Inflammatory macrophage (primary cell): ENCODE measurements at places on chromosomes 13 and 19.

- no peak for DNase-seq
Observed at GRCh38 chr13:65613004-65613403, 1617.1 kb downstream of the PCDH9 start.

DNA sequence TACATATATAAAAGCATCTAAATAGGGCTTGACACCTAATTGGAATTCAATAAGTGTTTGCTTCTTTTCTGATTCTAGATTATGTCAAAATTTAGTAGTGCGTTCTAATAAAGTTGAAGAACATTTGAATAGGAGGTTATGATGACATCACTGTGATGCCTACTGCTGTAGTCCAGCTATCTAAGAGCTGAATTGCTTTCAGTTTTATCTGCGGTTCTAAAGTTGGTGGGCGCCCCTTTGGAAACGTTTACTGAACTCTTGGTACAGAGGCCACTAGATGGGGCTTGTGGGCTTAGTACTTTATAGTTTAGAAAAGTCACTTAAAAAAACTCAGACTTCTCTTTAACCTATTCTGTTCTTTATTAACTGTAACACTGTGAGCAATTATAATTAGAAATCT lies 776.9 kb downstream of the GPC5 start:
- peak; percentile 17 for DNase-seq

DNA sequence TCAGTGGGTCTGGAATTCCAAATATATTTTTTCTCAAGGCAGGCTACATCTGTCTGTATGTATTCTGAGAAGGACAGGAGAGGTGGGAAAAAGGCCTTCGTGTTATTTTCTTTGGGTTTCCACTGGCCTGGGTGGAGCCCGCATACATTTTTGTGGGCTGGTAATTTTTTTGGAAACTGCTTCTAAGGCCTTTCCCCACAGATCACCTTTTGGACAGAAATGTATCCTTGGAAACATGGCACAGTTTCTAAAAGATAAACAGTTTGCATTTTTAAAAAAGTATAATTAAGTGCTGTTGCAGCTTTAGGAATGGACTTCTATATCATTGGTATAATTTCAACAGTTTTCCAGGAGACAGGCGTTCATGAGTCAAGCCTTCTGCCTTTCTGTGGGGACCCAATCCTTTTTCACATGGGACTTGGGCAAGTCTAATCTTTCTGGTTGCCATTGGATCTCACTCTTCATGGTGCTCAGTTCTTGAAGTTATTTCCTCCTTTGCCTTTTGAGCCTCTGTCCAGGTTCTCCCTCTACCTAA lies 8.9 kb downstream of the RFX2 start:
- no peak for DNase-seq

DNA sequence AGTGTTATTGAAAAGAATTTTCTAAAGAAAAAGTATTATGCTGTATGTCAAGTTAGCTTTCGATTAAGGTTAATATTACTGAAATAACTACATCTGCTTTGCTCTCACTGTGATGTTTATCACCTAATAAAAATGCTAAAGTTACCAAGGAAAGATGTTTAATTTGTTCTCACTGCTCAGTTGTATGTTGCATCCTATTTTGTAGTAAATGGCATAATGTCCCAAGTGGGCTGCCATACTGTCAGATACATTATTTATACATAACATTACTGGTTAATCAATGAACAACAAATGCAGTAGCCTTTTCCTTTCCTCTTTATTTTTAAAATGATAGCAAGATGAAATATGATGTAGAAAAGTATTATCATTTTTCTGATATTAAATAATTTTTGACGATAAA lies 226.3 kb upstream of the DACH1 start:
- no peak for DNase-seq

DNA sequence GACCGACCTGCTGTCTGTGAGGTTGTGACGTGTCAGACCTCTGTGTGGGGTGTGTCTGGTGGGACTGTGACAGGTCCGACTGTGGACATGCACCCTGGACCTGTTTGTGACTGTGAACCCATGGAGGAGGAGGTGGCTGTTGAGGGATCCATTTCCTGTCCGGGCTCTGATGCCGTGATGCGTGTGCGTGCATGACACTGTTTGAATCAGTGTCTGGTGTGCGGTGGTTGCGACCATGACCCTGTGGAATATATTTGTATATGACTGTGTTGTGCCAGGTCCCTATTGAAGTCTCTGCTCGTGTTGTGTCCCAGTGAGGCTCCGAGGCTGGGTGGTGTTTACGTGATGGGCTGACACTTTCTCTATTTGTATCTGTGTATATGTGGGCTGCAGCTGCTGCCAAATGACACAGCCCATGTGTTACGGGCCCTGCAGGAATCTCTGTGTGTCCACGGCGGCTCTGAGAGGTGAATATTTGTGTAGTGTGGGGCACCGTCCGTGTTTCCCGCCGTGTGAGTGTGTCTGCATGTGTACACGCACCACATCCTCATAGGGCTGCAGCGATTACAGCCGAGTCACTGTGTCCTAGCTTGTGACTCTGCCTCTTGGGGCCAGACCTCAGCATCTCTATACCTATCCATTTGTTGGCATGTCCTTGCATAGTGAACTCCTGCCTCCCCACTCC lies 18.3 kb downstream of the CCDC97 start:
- peak; percentile 56 for DNase-seq

DNA sequence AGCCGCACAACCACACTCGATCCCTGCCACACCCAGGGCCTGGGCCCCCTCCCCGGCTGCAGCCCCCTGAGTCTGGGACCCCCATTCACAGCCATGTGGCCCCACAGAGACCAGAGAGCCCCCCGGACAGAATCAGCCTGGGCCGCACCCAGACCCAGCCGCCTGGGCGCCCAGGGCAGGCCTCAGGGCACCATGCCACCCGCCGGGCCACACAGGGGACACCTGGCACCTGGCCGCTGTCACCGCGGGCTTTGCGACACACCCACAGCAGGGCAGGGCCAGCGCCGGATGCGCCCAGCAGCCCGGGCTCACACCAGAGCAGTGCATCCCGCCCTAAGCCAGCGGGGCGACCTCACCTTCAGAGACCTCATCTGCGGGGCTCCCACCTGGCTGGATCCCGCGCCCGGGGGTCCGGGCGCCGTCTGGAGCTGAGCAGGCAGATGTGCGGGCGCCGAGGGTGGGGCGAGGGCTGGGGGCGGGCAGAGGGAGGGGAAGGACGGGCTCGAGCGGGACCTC lies 443 bp downstream of the TBXA2R start:
- no peak for DNase-seq

DNA sequence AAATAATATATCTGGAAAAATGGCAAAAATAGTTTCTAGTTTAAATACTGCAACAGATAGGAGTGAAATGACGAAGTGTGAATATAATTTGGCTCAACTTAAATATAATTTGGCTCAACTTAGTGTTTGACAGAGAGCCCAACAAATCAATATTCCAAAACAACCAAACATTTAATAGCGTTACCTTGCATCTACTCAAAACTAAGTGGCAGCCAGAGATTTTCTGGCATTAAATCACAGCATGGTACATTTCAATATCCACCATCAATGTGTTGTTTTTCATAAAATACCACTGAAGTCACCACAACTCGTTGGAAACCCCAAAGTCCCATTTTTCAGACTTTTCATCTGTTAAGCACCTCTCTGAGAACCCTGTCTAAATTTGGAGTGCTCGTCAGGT lies 69.6 kb downstream of the DCLK1 start:
- DNase-seq: no peak

- DNase-seq: no peak
Observed at GRCh38 chr13:32471187-32471922, 43.4 kb upstream of the N4BP2L1 start.

DNA sequence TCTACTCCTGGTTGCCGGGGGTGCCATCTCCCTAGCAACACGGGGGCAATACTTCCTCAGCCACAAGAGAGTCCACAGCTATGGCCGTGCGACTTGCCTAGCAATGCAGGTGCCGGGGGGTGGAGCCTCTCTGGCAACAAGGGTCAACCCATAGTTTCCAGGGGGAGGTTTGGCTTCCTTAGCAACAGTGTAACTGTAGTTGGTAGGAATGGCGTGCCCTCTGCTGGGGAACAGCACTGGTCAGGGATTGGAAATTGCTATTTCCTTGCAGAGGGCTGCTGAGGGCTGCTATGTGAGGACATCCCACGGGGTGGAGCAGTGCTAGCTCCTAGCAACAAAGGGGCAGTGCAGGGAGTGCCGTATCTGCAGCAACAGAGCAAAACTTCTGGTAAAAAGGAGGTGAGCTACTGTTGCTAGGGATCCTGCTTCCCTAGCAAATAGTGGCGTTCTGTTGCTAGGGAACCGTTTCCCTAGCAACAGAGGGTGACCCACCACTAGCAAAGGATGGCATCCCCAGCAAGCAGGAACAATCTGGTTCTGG lies 7.0 kb upstream of the TMC4 start:
- peak; percentile 29 for DNase-seq

DNA sequence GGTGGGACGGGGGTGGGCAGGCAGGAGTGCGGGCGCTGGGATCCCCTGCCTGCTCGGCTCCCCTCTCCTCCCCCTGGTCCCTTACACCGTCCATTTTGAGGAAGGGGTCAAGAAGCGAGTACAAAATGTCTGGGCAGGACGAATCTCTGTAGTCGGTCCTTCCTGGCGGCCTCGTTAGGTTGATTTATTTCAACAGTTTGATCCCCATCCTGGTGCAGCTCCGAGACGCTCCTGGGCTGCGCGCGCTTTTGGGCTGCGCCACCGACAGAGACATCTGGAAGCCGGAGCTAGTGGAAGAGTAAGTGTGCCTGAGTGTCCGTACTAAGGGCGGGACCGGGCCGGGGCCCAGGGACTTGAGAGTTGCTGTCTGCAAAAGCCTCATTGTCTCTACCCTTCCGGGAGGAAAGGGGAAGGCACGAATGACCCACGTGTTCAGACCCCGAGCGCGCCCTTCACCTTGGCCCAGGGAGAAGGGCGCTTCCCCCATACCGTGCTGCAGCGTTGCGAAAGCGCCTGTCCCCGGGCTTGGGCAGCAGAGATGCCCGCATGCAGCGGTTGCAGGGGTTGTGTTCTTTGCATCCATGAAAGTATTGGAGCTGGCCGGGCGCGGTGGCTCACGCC lies 1.8 kb downstream of the ZNF114 start:
- DNase-seq: peak; percentile 62

- DNase-seq: no peak
Observed at GRCh38 chr19:13843104-13843921, 33.6 kb upstream of the NANOS3 start.

- DNase-seq: peak; percentile 61
Observed at GRCh38 chr13:35157143-35157755, 215.2 kb downstream of the NBEA start.

GRCh38 chr13:79662882-79663281 lies 181.9 kb downstream of the NDFIP2 start:
- DNase-seq: no peak

DNA sequence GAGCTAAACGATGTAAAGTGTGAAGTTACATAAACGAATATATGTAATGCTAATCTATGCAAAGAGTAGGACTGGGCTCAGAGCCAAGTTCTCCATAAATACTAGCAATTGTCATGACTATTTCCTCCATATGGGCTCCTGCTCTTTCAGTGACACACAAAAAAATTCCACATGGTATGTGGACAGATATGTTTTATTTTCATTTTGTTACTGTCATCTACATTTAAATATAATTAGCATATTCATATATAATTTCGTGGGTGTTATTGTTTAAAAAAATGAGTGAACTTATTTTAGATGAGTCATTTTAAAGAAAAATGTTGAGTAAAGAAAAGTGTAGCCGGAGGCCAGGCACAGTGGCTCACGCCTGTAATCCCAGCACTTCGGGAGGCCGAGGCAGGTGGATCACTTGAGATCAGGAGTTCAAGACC lies 5.0 kb upstream of the IGSF23 start:
- peak; percentile 27 for DNase-seq

- no peak for DNase-seq
Observed at GRCh38 chr13:112067871-112068539, 1.1 kb downstream of the SOX1 start.

GRCh38 chr13:63299866-63300394 lies 1884.3 kb upstream of the PCDH20 start:
- DNase-seq: no peak

DNA sequence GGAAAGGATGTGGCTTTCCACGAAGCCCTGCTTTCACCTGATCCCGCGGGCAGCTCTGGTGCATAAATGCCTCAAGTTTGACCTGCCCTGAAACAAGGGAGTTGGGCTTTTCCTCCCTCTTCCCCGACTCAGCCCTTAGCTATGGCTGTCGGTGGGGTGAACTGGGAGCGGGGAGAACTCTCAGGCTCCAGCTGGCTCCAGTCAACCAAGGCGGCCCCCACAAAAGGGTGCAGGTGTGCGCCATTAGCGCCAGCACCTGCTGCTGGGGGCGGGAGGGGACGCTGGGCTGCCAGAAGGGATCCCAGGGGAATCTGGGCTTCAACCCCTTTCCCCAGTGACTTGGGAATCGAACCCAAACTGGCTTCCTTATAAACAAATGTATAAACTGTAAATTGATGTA lies 7.1 kb upstream of the DHRS12 start:
- DNase-seq: no peak
